Fibroblast of lung (primary cell): ENCODE measurements at places on chromosomes 7 and 10. TPM values are rescaled to one million over a fixed set of nuclear protein-coding genes. Genes with fewer than 3 reads are reported as not detected.
A peak's percentile ranks its signal among the peaks of the same experiment; 100 is the strongest.

GRCh38 chr10:45265996-45266395 is 49.4 kb downstream of the OR13A1 start:
- DNase-seq: no peak

DNA sequence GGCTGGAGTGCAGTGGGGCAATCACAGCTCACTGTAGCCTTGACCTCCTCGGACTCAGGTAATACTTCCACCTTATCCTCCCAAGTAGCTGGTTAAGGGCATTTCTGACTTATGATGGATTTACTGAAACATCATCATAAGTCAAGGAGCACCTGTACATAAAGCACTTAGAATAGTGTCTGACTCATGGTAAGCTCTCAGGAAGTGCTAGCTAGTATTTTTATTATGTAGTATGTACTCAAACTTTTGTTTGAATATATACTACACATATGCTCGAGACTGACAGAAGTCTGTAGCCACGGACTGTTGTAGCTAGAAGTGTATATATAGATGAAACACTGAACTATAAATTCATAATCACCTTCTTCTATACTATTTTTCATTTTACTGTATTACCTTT is 107.5 kb upstream of the DNAJB12 start:
- no peak for DNase-seq

- DNase-seq: peak; percentile 90
These were observed 3.6 kb downstream of the ARL3 start for GRCh38 chr10:102710609-102711008.

DNA sequence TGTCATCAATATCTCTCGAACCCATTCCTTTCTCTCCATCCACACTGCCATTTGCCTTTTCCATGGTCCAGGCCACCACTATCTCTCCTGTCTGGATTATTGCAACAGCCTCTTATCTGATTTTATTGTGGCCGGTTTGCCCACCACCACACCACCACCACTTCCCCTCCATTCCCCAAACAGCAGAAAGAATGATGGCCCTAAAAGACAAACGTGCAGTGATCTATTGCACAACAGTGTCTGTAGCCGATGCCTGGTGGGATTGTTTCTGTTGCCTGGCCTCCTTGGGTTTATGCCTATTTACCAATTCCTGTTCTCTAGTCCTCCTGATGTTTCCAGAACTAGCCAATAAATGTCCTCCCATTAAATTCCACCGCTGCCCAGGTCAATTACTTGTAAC is 10.2 kb upstream of the ST8SIA6 start:
- no peak for DNase-seq

GRCh38 chr7:21718391-21718790 is 175.6 kb downstream of the DNAH11 start:
- no peak for DNase-seq

ZNF775 gene
- 1.2 TPM in 2 replicates for polyA plus RNA-seq

CYP2C9 gene
- polyA plus RNA-seq: not detected in 2 replicates

GRCh38 chr7:76310102-76310957 is 7.9 kb downstream of the HSPB1 start:
- no peak for DNase-seq

DNA sequence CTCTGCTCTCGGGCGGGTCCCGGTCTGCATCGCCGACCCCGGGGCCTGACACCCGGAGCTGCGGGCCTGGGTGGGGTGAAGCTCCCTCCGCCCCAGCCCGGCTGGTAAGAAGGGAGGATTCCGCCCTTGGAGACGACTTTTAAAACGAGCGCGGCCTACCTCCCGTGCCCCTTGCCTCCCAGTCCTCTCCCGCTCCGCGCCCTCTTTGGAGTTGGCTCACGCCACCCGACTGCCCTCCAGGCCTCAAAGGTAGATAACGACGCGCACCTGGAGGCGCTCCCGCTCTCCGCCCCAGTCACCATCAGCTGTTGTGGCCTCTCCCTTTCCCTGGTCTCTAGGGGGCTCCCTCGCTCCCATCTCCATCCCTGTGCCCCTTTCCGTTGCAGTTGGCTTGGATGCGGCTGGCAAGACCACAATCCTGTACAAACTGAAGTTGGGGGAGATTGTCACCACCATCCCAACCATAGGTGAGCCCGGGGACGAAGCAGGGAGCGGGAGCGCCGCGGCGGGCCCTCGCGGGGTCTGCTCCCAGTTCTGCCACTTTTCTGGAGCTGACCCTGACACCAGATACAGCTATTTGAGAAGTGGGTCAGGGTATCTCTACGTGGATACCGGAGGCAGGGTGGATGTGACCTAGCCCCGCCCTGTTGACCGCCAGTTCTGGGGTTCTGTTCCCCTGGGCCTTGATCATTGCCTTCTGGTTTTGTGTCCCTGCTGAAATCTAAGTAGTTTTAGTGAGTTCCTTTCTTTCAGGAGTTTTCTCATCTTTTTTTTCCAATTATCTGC is 679 bp downstream of the ARF5 start:
- peak; percentile 49 for DNase-seq

- no peak for DNase-seq
These were observed 29.5 kb downstream of the DPY19L1 start for GRCh38 chr7:35007768-35008167.

GRCh38 chr7:36084485-36085091 is 68.5 kb upstream of the EEPD1 start:
- DNase-seq: peak; percentile 77

DNA sequence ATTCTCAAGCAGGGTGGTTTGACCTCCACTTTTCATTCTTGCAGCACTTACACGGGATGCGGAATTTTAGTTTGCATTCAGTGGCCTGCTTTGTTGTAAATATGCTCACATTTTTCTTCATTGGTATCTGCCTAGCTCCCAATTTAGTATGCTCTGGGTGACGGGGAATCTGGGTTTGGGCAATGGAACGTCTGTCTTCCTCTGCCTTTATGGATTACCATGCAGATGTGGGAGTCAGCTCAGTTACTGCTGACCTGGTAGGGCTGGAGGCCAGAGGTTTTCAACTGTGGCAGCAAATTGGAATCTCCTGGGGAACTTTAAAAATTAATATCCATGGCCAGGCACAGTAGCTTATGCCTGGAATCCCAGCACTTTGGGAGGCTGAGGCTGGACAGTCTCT is 161.6 kb downstream of the CAMK1D start:
- DNase-seq: no peak

DNA sequence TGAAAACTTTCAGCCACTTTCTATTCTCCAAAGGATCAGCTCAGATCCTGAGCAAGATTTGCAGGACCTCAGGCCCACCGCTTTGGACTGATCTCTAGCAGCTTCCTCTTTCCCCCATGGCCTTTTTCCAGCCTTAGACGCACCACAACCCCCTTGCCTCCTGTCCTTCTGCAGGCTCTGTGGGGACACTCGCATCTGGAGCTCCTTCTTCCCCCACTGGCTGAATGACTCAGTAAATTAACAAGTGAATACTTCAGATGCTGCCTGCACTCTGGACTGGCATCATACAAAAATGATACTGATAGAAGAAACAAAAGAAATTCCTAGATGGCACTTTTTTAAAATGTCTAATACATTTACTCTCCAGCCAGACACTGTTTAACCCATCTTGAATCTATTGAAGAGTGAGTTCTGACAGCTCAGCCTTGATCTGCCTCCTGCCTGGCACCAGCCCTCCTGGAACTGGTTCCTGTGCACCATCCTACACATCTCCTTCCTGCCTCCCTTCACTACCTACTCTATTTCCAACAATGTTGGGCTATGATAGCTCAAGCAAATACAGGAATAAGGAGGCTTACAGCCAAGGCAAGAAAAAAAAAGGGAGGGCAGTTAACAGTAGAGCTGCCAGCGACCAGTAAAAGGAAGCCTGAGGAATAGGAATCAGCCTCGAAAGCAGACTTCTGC is 3.3 kb downstream of the FRMPD2 start:
- no peak for DNase-seq

DNA sequence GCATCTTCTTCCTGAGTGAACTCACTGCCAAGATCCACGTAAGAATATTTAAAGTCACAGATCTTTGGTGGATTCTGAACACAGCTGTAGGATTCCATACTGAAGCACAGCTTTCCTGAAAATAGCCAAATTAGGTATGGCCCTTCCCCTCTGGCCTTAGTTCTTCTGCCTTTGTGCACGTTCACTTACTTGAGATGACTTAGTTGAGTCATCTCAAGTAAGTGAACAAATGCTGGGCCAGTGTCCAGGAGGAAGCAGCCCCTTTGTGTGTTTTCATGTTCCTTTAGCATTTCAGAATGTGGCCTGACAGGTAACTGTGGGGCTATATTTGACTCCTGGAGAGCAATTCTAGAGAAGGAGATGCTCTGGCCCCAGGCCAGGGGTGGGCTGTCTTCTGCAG is 51.5 kb downstream of the CCNY start:
- peak; percentile 80 for DNase-seq

- DNase-seq: peak; percentile 100
These were observed 15.8 kb upstream of the ADAMTS14 start for GRCh38 chr10:70656489-70656888.

GRCh38 chr10:13977861-13978532 is 352.7 kb downstream of the FRMD4A start:
- peak; percentile 70 for DNase-seq

DPP6 gene
- not detected in 2 replicates for polyA plus RNA-seq

DNA sequence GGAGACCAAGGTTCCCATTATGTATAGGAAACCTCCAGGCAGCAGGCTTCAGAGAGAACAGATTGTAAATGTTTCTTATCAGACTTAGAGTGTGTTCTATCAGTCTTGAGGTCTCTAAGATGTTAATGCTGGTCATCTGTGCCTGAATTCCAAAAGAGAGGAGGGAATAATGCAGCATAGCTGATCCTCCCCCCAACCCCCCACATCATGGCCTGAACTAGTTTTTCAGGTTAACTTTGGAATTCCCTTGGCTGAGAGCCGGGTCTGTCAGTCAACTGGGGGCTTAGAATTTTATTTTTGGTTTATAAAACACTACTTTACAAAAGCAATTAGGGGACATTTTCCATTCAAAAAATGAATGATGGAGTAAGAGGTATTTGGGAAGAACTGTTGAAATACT is 184.3 kb downstream of the NEBL start:
- no peak for DNase-seq
